ENCODE measurements at places on chromosomes 4 and X.

- DNase-seq: no peak
Measured at GRCh38 chr4:124253080-124253479, 459.5 kb downstream of the ANKRD50 start.

GRCh38 chr4:153212736-153213135 lies 8.5 kb downstream of the TRIM2 start:
- DNase-seq: no peak

- no peak for DNase-seq
Measured at GRCh38 chr4:124970011-124970410, 257.5 kb upstream of the ANKRD50 start.

DNA sequence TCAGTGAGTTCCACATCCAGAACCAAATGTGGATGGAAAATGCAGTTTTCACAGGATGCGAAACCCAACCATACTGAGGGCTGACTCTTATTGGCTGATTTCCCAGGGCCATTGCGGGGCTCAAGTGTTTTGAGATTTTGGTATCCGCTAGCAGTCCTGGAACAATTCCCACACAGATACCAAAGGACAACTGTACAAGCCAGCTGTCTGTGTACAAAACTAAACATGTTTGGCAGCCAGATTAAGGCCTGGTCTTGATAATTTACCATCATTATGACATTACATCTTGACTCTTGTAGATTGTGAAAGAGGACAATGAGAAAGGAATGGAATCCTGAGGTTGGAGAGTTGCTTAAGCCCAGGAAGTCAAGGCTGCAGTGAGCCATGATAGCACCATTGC lies 121.9 kb downstream of the DKK2 start:
- no peak for DNase-seq

GRCh38 chr4:17324386-17324830 lies 187.5 kb downstream of the QDPR start:
- DNase-seq: no peak

DNA sequence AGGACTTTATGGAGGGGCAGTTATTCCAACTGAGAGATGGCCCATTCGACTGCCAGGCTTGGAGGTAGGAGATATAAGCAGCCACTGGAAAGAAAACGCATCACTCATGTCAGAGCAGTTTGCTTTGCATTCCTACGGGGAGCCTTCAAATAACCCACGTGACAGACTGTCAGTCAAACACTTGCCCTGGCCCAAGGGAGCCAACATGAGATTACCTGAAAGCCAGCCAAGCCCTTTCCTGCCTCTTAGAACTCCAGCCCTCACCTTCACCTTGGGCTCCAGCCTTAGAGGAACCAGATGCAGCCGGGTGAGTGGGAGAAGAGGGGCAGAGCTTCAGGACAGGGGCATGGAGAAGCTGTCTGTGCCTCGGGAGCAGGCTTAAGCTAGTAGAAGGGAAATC lies 95.3 kb upstream of the CXCL13 start:
- DNase-seq: no peak

DNA sequence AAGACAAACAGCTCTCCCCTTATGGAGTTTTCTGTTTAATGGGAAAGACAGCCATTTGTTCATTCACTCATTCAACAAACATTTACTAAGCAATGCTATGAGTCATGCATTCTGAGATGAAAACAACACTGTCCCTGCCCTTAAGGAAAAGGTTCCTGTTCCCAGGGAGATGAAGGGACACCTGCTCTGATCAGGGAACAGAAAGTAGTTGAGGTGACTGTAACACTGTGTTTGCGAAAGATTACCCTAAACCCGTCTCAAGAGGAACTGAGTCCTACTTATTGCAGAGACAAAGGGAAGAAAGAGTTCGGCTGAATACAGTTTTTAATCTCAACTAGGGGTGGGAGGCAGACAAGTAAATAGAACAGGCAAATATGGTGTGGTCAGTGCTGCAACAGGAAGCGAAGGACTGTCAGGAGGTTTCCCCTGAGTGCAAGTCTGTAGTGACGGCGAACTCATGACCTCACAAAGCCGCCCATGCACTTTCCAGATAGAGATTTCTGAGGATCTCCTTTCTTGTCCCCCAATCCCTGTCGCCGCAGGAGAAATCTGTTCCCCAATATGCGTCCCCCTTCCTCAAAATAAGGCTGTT lies 712 bp downstream of the STX18 start:
- DNase-seq: no peak

DNA sequence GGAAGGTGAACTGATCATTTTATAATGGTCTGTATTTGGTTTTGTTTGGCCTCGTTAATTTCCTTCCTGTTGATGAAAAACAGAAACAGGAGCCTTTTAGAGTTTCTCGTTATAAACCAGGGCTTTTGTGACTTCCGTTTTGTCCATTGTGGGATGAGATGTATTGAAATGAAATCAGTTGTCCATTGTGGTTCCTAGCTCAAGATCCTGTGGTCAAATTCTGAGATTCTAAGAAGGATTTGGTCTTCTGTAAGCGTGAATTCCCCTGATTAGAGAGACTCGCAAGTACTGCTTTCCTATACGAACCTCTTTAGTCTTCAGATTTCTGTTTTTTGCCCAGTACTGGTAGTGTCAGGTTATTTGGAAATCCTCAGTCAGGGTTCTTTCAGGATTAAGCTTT lies 101.7 kb downstream of the RAPGEF2 start:
- DNase-seq: no peak

GRCh38 chr4:136863756-136864155 lies 668.5 kb downstream of the PCDH18 start:
- no peak for DNase-seq

DNA sequence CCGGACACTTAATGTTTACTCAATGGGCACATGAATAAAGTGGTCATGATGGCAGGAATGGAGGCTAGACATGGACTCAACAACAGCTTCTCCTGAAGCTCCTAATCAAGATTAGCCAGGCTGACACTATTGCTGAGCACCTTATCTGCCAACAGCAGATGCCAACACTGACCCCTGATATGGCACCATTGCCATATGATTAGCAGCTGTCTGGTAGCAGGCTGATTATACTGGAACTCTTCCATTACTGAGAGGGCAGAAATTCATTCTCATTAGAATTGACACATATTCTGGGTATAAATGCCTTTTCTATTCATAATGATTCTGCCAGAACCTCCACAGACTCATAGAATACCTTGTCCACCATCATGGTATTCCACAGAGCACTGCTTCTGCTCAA lies 18.4 kb upstream of the AFF1 start:
- no peak for DNase-seq

DNA sequence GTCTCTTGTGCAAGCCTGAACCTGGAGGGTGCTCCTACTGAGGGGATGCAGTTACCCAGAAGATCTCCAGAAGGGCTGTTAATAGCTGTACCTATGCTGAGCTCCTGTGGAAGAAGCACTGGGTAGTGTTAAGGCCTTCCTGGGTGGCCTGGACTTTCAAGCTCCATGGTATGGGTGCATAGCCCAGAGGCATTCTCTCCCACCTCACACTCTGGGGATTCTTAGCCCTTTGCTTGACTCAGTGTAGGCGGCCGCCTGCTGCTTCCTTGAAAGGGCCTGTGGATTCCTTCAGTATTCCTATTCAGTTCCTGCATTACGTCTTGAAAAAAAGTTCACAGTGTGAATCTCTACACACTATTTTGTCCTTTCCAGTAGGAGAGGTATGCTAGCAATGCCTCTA lies 235.7 kb upstream of the MAGEB16 start:
- no peak for DNase-seq

GRCh38 chr4:36111172-36111571 lies 133.1 kb downstream of the ARAP2 start:
- no peak for DNase-seq

DNA sequence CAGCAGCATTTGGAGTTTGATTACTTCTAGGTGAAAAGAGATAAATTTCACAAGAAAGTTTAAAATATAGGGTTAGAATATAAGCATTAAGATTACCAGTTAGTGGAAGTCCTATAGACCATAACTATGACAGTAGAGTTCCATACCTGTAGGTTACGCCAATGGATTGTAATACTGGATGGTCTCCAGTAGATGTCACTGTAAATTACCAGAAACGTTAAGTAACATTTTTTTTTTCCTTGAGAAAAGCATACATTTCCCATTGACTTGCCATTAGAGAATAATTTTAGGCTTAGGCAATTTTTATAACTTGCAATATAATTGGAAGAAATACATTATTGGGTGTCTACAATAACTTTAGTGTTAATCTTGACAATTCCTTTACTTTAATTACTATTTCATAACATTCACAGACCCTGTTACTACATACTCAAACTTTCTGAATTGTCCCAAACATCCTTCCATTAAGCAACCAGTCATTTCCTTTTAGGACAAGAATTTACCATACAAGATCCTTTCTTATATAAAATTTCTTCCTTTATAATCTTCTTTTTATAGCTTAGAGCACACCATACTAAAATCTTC lies 304.1 kb upstream of the TECRL start:
- no peak for DNase-seq

DNA sequence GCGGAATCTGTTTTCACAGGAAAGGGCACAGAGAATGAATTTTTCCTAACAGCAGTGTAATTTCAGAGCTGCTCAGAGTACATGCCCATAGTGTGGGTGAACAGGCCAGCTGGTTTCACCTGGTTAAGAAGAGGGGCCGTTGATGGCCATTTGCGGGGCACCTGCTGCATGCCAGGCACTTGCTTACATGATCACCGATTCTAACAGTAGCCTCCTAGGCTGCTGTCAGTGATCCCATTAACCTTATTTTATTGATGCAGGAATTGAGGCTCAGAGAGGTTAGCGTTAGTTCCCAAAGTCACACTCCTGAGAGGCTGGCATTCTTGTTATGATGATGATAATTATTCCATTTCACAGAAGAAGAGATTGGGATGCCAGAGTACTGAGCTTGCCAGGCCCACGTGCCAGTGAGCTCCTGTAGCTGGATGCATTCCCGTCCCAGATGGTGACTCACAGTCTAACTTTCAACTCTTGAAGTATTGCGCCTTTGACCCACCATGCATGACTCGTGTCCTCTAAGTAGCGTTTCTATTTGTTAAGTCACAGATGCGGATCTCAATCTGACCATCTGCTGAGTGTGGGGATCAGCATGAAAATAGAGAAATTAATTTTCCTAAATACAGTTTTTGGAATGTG lies 76.5 kb downstream of the PSAPL1 start:
- no peak for DNase-seq

- no peak for DNase-seq
Measured at GRCh38 chr4:48380583-48381167, 39.3 kb downstream of the SLAIN2 start.

DNA sequence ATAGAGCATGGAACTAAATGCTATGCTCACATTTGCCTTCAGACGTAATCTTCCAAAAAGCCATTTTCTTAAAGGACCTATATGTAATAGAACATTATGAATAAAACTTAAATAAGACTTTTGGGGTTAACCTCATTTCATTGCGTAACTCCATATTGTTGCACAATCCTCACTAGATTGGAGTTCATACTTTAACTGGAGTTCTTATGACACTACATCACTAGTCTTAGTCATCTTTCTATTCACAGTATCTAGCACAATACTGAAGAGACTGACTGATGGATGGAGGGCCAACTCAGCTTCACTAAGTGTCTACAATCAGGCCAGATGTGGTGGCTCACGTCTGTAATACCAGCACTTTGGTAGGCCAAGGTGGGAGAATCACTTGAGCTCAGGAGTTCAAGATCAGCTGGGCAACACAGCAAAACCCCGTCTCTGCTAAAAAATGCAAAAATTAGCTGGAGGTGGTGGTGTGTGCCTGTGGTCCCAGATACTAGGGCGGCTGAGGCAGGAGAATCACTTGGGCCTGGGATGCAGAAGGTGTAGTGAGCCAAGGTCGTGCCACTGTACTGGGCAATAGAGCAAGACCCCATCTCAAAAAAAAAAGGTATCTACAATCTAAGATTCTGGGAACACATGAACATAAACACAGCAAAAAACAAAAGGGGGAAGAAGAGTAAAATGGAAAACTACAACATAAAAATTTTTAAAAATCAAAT lies 80.8 kb upstream of the MAB21L2 start:
- DNase-seq: no peak

GRCh38 chr4:182488896-182489295 lies 245.7 kb downstream of the TENM3 start:
- no peak for DNase-seq

DNA sequence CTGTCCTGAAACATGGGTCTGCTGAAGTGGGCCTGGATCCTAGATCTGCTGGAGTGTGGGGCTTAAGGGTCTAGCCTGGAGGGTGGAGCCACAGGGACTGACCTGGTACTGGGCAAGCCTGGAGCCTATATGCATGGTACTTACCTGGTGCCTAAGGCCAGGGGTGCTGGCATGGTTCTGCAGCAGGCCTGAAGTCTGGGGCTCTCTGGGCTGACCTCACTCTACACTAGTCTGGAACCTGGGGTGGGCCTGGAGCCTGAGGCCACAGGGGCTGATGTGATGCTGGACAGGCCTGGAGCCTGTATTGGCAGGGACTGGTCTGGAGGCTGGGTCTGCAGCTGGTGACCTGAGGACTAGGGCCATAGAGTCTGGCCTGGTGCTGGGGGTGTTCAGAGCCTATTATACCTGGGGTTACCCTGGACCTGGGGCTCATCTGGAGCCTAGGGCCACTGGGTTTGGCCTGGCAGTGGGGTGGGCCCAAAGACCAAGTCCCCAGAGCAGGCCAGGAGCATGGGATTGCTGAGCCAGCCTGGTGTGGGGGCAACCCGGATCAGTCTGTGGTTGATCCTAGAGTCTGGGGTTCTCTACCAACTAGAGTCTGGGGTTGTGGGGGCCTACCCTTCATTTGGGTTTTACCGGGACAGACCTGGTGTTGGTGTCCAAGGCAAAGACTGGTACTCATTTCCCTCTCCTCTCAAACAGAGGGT lies 179.6 kb downstream of the SLC4A4 start:
- DNase-seq: no peak

GRCh38 chr4:970046-970745 lies 3.2 kb downstream of the DGKQ start:
- no peak for DNase-seq

DNA sequence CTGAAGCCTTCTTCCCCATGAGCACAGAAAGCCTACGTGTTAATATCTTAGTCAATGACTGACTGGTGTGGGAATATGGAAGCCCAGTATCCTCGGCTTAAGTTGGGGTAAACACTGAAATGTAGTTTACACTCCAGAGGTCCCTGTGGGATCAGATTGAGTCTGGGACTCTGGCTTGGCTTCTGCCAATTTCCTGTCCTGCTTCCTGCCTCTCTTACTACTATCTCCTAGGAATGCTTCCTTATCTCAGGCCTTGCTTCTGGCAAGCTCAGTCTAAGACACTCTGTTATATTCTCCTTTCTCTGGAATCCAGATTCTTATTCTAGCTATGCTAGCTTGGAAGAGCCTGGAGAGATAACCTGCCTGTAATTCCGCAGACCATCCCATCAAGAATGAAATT lies 174.0 kb upstream of the LDB2 start:
- no peak for DNase-seq

DNA sequence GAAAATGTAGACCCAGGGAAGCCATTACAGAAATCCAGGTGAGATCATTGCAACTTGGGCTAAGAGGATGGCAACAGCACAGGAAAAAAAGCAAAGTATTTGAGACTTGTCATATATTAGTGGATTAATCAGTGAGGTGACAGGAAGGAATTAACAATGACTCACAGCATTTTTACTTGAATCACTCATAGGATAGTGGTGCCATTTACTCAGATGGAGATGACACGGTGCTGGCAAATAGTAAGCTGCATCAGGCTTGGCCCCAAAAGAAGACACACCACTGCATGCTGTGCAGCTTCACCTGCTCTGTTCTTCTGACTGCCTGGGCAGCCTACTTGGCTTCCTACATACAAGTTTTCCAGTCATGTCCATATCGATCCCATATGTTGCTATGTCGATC lies 144.8 kb downstream of the FRYL start:
- DNase-seq: no peak
